ENCODE measurements at places on chromosomes 11 and 22.

GRCh38 chr11:124890151-124890550 lies 7.5 kb downstream of the ROBO4 start:
- DNase-seq: no peak

DNA sequence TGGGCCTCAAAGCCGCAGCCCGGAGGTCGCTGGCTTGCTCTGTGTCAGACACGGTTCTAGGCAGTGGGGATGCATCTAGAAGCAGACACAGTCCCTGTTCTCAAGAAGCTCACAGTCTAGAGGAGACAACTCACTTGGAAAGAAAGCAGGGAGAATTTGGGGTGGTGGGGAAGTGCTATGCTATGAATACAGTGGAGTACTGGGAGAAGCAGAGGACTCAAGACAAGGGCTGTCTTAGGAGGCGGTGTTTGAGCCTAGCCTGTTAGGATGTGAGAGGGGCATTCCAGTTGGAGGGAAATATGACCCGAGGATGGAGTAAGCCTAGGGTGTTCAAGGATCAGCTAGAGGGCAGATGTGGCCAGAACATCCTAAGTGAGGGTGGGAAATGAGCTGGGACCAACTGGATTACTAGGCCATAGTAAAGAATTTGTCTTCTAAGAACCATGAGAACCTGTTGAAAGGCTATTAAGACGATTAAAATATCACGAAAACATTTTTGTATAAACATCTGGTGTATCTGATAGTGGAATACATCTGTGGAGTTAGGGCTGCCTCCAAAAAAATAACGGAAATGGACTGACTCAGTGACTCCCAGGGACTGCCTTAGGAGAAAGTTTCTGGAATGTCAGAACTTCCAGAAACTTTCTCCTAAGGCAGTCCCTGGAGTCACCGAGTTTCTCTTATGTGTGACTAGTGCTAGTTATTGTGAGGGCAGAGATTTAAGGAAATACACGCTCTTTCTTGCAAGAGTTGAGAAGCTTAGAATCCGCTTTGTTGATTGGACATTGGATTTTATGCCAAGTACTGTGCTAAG lies 1.1 kb upstream of the PITPNB start:
- no peak for DNase-seq

GRCh38 chr22:29607426-29607825 lies 4.0 kb downstream of the NF2 start:
- no peak for DNase-seq

GRCh38 chr11:1490651-1491050 lies 4.1 kb upstream of the MOB2 start:
- no peak for DNase-seq
